ENCODE measurements at places on chromosomes 6 and 20.

- DNase-seq = no peak
Measured at GRCh38 chr6:41578217-41579087, 32.3 kb downstream of the FOXP4 start.

- no peak for DNase-seq
Measured at GRCh38 chr6:51147756-51148155, 329.1 kb downstream of the TFAP2B start.

- no peak for DNase-seq
Measured at GRCh38 chr6:133431031-133431430, 189.9 kb downstream of the EYA4 start.

DNA sequence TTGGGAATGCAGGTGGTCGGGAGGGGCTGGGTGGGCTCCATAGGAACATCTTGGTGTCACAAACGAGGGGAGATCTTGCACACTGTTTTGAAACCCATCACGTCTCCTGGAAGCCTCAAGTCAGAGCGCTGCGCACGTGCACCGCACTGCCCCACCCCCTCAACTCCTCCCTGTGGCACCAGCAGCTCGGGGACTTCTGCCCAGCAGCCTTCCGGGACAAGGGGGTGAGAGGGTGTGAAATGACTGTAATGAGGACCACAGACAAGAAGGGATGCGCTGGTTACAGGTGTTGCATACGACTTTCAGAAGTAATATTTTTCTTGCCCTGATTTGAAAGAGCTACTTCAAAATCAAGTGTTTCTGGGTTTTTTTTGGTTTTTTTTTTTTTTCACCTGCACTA, 60.3 kb downstream of the FOXC1 start:
- no peak for DNase-seq

- DNase-seq = no peak
Measured at GRCh38 chr6:43834528-43835155, 64.6 kb downstream of the VEGFA start.

GRCh38 chr6:169165561-169166300, 87.9 kb downstream of the THBS2 start:
- no peak for DNase-seq
